Caudate nucleus (tissue), 63 donors: ENCODE measurements at places on chromosomes 13 and 19.

- DNase-seq: no peak
These were observed 75.8 kb upstream of the UBAC2 start for GRCh38 chr13:99124794-99125316.

DNA sequence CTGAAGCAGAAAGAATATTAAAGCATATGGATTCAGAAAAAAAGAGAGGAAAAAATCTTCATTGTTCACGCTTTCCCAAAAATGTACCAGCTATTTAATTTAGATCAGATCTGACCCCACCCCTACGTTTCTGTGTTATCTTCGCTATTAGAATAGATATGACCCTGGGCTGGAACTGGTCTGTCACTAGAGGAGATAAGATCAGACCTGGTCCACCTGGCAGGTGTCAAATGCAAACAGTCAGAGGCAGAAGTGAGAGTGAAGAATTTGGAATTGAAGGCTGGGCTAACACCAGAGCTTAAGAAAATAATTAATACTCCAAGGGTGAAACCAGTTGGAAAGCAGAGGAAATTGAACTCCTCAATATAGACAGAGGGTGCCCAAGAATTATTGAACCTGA lies 30.0 kb upstream of the MBNL2 start:
- no peak for DNase-seq

DNA sequence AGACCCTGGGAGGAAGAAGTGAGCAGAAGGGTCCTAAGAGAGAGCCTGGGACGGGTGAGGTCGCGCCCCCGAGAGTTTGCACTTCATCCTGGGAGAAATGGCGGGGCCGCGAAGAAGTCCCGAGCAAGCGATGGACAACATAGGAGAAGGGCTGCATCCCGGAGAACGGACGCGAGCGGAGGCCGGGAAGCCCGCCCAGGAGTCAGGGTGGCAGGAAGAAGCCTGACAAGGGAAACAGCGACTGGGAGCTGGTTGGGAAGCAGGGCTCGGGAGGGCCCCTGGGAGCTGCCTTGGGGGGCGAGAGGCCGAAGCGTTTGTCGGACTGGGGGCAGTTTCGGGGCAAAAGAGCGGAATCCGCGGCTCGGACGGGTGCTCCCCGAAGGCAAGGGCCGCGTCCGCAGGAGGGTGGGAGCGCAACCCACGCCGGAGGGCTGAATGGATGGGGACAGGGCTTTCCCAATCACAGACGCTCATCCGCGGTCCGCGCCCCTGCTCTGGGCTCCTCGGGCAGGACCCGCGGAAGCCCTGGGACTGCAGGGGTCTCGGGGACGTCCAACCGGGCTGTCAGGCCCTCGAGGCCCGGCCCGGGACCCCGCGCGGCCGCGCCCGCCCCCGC lies 469 bp downstream of the ABHD17A start:
- DNase-seq: no peak

DNA sequence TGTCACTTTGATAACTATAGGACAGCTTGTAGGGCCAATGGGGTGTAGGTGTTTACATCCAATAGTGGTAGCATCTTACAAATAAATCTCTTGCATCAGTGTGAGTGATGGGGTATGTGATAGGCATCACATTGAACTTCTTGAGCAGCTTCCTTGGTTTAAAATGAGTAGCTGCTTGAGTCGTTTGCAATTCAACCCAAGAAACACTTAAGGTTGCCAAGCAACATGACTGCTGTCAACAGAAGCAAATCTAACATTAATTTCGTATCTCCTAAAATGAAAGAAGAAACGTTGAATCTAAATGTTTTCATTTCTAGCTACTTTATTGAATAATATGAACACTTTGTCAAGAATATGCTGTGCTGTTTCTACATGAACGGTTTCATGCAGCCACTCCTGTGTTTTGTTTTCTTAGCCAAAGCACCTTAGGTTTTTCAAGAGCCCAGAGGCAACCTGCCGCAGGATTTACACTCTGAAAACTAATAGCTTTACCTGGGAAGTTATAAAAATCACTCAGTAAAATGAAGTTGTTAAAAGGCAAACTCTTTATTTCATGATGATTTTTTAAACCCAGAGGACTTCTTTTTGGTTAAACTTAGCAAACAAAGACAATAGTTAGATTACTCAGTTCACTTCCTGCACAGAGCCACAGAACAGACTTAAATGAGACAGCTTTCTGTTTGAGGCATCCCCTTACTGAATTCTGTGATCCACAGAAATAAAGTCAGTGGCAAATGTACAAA lies 305.2 kb downstream of the MTUS2 start:
- DNase-seq: no peak

GRCh38 chr19:16026756-16027155 lies 49.5 kb upstream of the TPM4 start:
- peak; percentile 29 for DNase-seq

DNA sequence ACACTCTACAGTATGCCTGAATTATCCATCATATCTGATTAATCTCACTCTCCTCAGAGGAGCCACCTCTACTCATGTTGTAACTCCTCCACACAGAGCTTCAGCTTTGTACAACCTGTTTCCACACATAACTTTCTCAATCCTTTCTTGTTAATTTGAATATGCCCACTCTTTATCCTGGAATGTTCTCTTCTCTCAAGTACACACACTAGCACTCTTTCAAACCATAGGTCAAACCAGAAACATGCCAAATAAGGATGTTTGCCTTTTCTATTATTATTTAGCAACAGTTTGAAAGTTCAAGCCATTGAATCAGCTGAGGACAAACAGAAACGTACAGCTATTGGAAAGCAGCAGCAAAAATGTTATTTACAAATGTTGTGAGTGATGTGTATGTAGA lies 110.3 kb downstream of the MIPEP start:
- no peak for DNase-seq

- no peak for DNase-seq
These were observed 15.0 kb upstream of the CCNA1 start for GRCh38 chr13:36417331-36417730.

DNA sequence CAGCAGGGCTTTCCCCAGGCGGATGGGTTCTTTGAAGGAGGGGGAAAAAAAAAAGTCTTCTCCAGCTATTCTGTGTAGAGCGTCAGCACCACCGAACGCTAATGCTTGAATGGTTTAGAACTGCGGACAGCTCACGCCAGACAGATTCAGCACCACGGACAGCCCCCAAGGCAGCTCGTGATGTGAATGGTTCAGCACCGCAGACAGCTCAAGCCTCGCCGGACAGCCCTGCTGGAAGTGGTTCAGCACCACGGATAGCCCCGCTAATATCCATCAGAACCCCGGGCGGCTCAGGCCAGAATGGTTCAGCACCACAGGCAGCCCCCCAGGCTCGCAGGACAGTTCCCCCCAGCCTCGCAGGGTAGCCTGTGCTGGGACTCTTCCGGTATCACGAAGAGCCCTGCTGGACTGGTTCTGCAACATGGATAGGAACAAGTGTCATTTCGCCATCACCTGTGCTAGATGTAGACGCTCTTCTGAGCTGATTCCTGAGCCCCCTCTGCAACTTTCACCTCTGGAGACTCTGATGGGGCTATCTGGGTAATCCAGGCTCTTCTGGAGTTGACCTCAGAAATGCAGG lies 4.9 kb upstream of the SMIM17 start:
- DNase-seq: peak; percentile 66

- DNase-seq: no peak
These were observed 15.7 kb upstream of the LDLR start for GRCh38 chr19:11073568-11073967.

DNA sequence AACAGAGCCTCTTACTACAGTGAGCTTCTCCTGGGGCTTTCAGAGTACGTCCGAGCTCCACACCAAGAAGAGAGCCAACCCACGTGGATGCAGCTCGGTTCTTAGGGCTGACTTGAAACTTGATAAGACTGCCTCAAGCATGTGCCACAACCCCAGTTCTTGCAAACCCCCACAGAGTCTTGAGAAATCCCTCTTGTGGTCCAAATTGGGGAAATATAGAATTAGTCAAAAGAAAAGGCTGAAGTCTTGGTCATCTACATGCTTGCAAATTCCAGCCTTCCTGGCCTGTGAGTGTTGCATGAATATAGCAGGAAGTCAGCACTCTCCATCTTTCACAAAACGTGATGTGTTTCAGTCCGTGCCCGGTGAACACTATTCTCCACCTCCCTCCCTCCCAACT lies 95.2 kb downstream of the GGACT start:
- no peak for DNase-seq

- no peak for DNase-seq
These were observed 12.2 kb downstream of the RHPN2 start for GRCh38 chr19:33052352-33052972.

GRCh38 chr13:92833071-92833470 lies 393.5 kb upstream of the GPC6 start:
- DNase-seq: no peak

DNA sequence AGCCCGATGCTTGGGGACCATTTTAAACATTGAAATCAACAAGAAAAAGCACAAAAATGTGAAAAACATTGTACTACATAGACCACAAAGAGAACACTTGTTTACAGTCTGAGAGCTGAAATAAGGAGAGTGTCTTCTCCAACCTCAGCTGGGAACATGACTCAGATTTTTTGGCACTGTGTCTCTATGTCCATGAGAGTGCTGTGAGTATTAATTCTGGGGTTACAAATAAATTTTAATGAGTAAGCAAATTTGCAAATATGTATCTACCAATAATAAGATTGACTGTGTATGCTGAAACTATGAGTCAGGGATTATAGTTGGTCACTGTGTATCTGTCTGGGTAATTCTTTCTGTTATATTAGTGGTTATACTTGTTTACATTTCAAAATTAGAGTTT lies 174.0 kb downstream of the DCT start:
- DNase-seq: no peak

- DNase-seq: no peak
These were observed 27.1 kb upstream of the MTUS2 start for GRCh38 chr13:28792992-28793391.

DNA sequence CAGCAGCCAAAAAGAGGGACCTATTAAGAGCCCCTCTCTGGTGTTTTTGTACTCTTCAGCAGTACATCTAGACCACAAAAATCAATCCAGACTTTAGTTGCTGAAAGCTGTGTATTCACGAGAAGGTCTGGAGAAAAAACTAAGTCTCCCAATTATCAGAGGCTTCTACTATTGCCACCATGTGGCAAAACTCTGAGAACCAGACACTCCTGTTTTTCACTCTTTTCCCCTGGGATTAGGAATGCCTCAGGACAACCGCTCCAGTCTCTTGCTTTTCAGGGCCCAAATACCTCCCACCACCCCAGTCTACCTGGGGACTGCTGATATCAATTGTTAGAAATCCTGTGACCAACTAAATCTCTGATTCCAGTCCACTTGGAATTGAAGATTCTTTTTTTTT lies 30.1 kb upstream of the OBI1 start:
- DNase-seq: no peak

GRCh38 chr13:60448907-60449510 lies 52.0 kb downstream of the TDRD3 start:
- DNase-seq: no peak

GRCh38 chr13:96141032-96141431 lies 51.1 kb downstream of the HS6ST3 start:
- no peak for DNase-seq

DNA sequence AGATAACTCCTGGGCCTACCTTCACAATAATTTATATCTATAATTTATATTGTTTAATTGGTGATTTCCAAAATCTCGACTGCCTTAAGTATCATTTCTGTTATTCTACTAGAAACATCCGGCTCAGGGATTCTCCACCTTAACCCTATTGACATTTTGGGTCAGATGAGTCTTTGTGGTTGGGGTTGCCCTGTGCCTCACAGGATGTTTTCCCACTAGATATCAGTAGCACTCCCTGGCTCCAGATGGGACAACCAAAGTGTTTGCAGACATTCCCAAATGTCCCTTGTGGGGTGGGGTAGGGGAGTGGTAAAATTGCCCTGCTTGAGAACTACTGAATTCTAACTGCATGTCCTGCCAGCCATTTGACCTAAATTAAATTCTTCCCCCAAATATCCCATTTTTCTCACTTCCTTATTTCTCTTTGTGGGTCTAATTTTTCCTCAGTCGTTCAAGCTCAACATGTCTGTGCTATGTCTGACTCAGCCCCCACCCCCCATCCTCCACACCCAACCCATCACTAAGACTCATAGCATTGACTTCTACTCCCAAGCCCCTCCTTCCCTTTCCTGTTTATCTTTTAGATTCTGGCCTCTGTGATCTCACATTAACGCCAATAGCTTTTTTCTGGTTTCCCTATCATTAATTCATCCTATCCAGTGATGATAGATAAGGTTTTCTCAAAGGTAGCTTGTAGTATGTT lies 545.1 kb downstream of the EFNB2 start:
- no peak for DNase-seq

- DNase-seq: no peak
These were observed 459.1 kb downstream of the DCT start for GRCh38 chr13:94020426-94020825.

GRCh38 chr19:36259211-36259610 lies 44.3 kb downstream of the ZNF146 start:
- no peak for DNase-seq

DNA sequence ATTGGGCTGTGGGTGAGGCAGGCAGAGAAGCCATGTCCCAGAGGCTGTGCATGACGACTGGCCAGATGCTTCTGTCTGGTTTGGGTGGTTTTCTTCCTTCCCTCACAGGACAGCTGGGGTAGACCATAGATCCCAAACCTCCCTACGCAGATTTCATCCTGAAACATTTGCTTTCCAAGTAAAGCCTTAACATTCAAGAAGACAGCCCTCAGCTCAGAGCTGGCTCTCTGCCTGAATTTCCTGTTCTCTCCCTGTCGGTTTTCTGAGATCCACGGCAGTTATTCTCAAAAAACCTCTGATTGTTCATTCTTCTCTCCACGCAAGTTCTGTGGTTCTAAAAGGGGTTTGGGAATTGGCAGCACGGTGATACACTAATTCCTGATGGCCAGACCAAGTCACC lies 25.3 kb downstream of the UQCRFS1 start:
- no peak for DNase-seq

DNA sequence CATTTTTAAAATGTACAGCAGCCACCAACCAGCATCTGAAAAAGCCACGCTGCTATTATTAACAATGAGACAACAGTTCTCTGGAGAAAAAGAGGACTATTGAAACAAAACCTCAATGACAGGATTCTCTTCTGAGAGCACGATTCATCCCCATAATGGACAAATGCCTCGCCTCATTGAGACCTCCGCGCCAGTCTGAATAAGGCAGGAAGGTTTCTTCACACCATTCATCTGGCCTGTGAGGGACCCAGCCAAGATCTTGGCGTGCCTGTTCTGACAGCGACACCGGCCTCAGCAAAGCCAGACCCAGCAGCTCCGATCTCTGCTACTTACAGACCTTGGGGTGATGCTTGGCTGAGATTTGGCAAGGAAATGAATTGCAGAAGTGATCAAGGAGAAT lies 14.8 kb downstream of the SMIM7 start:
- DNase-seq: peak; percentile 47
